ENCODE measurements at places on chromosomes 5 and 9.

DNA sequence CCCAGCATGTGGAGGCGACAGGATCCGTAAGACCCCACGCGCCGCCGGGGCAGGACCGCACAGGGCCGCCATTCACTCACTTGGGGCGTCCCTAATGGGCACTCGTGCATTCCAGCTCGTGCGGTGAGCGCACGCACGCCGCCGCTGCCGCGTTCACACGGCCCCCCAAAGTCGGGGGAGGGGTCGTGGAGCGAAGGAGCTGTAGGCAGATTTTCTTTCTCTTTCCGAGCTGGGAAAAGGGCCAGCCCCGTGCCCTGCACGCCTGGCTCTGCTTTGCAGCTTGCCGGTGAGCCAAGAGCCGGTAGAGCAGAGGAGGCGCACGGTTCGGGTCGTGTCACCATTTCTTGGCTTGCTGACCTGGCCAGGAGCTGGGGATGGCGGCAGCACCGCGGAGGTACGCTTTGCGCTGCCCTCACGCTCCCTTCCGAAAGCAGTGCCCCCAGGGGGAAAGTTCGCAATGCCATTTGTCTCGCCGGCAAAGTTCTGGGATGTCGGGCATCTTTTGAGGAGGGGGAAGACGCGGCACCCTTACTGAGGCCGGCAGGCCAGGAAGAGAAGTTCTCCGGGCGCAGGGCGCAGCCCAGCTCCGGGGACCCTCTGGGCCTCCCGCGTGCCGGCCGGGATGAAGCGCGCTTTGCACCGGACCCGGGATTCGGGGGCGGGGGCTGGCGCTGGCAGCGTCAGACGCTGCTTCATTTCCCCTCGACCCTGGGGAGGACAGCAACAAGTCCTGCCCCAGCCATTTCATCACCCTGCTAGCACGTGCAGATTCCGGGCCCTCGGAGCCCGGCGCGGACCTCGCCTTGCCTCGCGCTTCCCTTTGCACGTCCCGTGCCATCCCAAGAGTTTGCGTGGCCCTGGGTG, 898 bp downstream of the STC2 start:
- no peak for DNase-seq

- no peak for DNase-seq
Observed at GRCh38 chr9:130101915-130102314, 48.2 kb downstream of the GPR107 start.

DNA sequence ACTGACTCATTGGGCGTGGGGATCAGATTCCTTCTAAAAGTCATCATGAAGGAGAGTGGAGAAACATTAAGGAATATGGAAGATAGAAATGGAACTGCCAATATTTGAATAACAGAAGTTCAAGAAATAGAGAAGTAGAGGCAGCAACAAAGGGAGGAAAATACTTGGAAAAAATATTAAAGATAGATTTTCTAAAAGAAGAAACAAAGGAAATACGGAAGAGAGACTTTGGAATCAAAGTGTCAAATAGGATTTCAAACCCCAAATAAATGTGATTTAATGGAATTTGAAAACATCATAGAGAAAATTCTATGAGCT, 605.1 kb upstream of the KLF4 start:
- DNase-seq = no peak

GRCh38 chr5:180463916-180464602, 30.1 kb upstream of the CNOT6 start:
- no peak for DNase-seq

GRCh38 chr9:125651576-125652232, 55.3 kb downstream of the MAPKAP1 start:
- no peak for DNase-seq

GRCh38 chr5:159448-160172, 31.7 kb upstream of the LRRC14B start:
- no peak for DNase-seq

GRCh38 chr5:174282391-174282790, 236.9 kb downstream of the NSG2 start:
- no peak for DNase-seq

- no peak for DNase-seq
Observed at GRCh38 chr5:32711362-32711680, 200 bp downstream of the NPR3 start.

DNA sequence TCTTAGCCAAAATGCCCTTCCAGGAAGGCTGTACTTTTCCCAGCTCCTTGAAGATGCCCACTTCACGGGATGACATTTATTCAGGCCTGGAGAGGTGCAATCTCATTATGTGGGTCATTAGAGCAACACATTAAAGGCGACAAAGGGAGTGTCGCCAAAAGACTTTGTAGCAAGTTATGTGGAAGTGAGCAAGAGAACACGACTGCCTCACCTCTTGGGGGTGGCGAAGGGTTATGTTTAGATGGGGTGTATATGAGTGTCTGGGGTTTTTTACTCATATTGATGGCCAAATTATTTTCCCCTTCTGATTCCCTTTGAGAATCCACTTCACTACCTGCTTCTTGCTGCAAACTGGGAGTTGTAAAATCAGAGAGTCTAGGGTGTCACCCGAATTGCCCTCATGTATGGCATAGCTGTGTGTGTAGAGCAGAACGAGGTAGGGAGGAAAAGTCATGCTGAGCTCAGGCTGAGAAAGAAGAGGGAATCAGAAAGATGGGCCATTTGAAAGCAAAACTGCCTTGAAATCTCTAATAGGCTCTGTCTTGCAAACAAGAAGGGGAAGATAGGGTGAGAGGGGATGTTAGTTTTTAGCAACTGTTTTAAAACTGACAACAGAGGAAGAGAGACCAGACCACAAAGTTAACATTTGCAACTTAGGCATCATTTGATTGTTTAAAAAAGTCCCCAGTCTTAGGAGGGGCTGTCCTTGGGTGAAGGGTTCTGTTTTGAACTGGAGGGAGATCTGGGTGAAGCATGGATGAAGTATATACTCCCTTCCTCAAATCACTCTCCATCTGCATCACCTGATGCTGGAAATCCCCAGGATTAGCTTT, 97.1 kb upstream of the IL12B start:
- no peak for DNase-seq

DNA sequence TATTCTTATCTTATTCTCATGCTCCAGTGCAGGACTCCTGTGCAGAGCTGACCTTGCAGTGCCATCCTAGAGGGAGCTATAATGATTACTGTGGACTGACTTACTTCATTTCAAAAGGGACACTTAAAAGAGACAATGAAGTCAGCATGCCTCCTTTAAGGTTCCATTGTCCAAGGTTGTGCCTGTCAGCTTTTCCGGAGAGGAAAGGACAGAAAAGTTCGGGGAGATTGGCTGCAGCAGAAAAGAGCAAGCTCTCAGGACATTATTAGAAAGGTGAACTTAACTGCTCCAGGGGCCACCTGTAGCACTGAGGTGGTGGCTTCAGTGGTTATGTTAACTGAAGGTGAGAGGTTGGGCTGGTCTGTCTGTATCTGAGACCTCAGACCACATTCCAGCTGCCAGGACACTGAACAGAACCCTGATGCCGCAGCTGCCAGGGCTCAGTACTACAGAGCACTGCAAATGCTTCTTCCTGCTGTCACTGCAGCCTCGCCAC, 112.9 kb downstream of the ST8SIA4 start:
- no peak for DNase-seq

- no peak for DNase-seq
Observed at GRCh38 chr5:151694035-151694485, 7.3 kb upstream of the SPARC start.

DNA sequence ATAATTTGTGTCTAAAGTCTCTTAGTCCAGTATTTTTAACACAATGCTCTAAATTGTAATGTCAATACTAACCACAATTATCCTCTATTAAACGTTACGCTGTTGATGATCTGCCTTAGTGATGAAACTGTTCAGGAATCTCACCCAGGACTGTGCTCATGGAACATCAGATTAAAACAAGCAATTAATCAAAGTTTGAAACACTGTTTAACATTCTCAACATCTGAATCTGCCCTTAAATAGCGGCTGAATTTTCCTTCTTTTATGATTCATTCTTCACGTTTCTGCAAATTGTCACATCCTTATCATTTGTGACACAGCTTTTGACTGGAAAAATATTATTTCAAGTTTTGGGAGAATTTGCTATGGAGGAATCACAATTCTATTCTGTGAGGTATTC, 113.8 kb downstream of the MARCHF11 start:
- DNase-seq = no peak

Data from lung (tissue), 17 donors.